Foreskin keratinocyte (primary cell): ENCODE measurements at places on chromosomes 7 and 10. TPM values are rescaled to one million over a fixed set of nuclear protein-coding genes. Genes with fewer than 3 reads are reported as not detected.

Gene IFIT2
- 2.5 and 2.7 TPM in 2 replicates for total RNA-seq

Gene CALU
- total RNA-seq: 195 and 229 TPM in 2 replicates

Gene TBX20
- not detected in 2 replicates for total RNA-seq

Gene NEBL
- 0.17 and 0.32 TPM in 2 replicates for total RNA-seq

DNA sequence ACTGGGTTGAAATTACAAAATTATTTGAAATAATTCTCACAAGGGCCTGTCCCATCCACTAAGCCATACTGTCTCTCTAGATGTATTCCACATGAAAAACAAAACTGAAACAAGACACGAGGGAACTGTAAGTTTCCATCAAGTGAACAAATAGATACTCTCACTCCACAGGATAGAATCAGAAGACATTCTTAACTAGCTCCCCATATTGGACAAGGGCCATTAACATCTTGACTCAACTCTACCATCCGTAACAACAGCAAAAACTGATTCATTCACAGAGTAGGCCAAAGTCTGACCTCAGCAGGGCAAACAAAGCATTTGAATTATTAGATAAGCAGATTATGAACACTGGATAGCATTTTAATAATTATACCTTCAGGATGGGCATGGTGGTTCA, 29.1 kb downstream of the UBE2H start:
- DNase-seq: no peak

DNA sequence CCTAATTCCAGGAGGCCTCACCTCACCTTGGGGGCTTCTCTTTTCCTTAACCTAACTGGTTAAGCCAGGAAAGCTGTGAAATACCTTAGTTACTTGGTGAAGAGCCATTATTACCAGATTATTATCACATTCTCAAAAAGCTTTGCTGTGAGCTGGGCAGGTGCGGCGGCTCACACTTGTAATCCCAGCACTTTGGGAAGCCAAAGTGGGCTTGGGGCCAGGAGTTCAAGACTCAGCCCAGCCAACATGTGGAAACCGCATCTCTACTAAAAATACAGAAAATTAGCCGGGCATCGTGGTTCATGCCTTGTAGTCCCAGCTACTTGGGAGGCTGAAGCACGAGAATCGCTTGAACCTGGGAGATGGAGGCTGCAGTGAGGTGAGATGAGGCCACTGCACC, 102.4 kb upstream of the KLF6 start:
- no peak for DNase-seq

DNA sequence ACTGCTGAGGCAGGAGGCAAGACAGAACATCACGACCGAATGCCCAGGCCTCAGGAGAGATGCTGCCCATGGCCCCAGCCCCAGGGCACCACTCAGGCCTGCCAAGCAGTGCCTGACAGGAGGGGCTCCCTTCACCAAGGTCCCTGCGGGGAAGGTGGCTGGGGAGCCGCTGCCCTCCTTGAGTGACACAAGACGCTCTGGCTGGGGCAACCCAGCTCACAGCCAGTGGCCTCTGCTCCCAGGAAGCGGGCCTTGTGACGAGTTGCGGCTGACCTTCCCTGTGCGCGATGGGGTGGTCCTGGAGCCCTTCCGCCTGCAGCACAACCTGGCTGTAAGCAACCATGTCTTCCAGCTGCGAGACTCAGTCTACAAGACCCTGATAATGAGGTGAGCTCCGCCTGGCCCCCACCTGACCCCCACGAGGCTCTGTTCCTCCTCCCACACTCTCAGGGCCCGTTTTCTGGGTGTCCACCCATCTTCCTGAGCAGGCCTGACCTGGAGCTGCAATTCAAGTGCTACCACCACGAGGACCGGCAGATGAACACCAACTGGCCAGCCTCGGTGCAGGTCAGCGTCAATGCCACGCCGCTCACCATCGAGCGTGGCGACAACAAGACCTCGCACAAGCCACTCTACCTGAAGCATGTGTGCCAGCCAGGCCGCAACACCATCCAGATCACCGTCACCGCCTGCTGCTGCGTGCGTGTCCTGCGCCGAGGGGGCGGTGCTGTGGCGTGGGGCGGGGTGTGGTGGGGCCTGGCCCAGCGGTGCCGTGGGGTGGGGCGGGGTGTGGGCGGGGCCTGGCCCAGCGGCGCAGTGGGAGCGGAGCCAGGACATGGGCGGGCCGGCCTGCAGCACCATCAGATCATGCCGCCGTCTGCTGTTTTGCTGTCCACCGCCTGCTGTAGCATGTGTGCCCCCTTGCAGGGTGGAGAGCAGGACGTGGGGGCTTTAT, 12.8 kb downstream of the ZMIZ2 start:
- no peak for DNase-seq
